ENCODE measurements at places on chromosomes 1 and 21.

DNA sequence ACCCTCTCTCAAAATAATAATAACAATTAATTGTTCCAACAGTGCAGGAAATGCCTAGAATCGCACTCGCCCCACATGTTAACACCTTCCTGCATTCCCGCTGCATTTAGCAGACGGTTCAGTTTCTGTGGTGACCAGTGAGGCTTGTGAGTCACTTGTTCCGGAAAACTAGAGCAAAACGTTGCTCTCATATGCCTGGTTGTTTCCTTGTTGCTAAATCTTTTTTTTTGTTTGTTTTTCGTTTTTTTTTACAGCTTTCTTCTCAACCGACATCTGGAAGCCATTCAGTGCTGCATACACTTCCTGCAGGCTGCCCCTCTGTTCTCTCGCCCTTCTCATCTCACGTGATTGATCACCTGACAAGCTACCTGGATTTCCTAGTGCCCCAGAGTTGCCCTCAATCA, 56.9 kb upstream of the TMPRSS2 start:
- DNase-seq: peak; percentile 78

GRCh38 chr1:156622581-156623297, 3.5 kb downstream of the HAPLN2 start:
- no peak for DNase-seq

DNA sequence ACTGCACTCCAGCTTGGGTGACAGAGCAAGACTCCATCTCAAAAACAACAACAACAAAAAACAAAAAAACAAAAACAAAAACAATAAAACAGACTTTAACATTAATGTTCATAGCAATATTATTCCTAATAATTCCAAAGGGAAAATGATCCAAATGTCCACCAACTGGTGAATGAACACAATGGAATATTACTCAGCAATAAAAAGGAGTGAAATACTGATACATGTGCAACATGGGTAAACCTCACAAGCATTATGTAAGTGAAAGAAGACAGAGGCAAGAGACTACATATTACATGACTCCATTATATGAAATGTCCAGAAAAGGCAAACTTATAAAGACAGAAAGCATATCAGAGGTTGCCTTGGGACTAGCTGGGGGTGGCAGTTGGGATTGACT, 6.1 kb upstream of the TTF2 start:
- no peak for DNase-seq

GRCh38 chr1:245484176-245484575, 329.4 kb downstream of the KIF26B start:
- DNase-seq: no peak

- DNase-seq: no peak
These were observed 50.6 kb downstream of the UCK2 start for GRCh38 chr1:165877940-165878556.

GRCh38 chr1:64864018-64864940, 102.1 kb downstream of the JAK1 start:
- peak; percentile 88 for DNase-seq

DNA sequence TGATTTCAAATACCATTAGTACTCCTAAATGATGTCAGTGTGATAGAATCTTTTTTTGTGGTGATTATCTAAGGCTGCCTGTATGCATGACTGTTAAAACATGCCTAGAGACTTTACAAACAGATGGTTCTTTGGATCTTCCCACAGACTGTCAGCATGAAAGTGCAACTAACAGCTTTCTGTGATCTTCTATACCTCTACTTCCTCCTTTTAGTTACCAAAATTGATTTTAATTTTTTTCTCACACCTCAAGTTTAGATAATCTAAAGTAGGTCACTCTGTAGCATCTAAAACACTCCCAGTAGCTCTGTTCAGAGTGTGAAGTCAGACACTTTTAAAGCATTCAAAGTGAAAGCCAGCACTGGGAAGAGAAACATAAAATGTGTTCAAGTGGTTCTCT, 534.5 kb downstream of the PTPRC start:
- DNase-seq: no peak

Measured in lung microvascular endothelial cell (primary cell).